HepG2 (cell line): ENCODE measurements at places on chromosomes 5 and 9. TPM values are rescaled to one million over a fixed set of nuclear protein-coding genes. Genes with fewer than 3 reads are reported as not detected.
A peak's percentile ranks its signal among the peaks of the same experiment; 100 is the strongest.

Gene ACOT12
- not detected in 2 replicates for polyA plus RNA-seq

Gene PCDHGC5
- polyA plus RNA-seq: 0.03 TPM in 1 of 2 replicates, not detected in the other

DNA sequence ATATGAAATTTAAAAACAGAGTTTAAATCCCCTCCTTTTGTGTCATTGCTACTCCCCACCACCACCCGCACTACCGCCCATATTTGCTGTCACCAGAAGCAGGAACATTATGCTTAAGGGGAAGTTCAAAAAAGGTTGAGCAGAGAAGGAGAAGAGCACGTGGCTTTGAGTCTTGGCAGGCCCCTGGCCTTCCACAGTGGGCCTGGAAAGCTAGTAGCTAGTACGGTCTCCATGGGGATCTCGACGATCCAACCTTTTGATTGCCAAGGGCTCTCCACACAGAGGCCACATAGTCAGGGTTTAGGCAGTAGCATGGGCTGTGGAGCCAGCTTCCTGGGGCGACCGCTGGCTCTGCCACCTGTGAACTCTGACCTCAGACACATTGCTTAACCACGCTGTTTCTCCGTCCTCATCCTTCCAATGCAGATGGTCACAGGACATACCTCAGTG, 90.1 kb downstream of the GOLPH3 start:
- no peaks in the 10 kb centered on the region for H3K36me3 ChIP-seq
- no peaks in the 10 kb centered on the region for H3K27me3 ChIP-seq
- no peak overlapping the region for H3K4me3 ChIP-seq
- H3K4me1 ChIP-seq: peaks cover 19% of the 10 kb centered on the region
- DNase-seq: peak; percentile 12
- H3K27ac ChIP-seq: no peak overlapping the region

GRCh38 chr5:151234476-151235238, 10.8 kb upstream of the CCDC69 start:
- peak; percentile 85 for DNase-seq
- peaks cover 1% of the 10 kb centered on the region; the same call in 1 of the 2 replicates for H3K27me3 ChIP-seq
- peak overlapping the region; percentile 67 for H3K27ac ChIP-seq
- peak overlapping the region; percentile 23; the same call in 1 of the 2 replicates for H3K4me3 ChIP-seq

- no peak overlapping the region for H3K4me3 ChIP-seq
- peaks cover 81% of the 10 kb centered on the region for H3K4me1 ChIP-seq
- no peak for DNase-seq
- H3K27me3 ChIP-seq: no peaks in the 10 kb centered on the region
- H3K27ac ChIP-seq: no peak overlapping the region
These were observed 46.6 kb downstream of the ARHGAP26 start for GRCh38 chr5:142816531-142817430.

GRCh38 chr5:52893105-52893504, 96.0 kb upstream of the ITGA2 start:
- no peak overlapping the region for H3K4me3 ChIP-seq
- DNase-seq: no peak
- no peaks in the 10 kb centered on the region for H3K27me3 ChIP-seq
- H3K4me1 ChIP-seq: peaks cover 14% of the 10 kb centered on the region
